NCI-H2171 treated with DMSO at 0.1 percent for 48 hours (cell line): ENCODE measurements at places on chromosomes 7 and 10.

DNA sequence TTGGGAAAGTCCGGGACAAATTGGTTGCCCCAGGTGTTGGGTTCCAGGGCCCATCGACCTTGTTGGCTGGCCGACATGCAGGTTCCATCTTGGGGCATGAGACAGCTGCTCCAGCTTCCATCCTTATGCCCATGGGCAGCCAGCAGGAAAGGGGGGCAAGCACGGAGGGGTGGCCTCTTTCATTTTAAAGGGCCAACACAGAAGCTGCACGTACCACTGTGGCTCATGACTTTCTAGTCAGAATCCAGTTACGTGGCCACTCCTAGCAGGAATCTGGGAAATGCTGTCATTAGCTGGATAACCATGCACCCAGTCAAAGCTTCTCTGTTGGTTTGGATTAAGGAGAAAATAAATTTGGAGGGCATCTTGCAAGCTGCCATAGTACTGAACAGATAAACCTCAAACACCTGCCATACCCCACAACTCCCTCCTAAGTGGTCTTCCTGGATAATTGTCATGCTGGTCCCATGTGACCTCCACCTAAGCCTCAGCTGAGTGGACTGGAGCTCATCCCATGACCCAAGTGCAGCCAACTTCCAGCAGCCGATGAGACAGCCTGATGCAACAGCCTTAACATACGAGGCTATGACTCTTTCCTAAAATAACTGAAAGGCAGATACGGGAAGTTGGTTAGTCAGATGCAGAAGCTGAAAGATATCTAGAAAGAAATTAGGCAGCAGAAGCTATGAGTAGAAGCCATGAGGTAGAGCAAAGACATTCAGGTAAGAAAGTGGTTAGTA, 21.4 kb upstream of the GSDME start:
- no peak for DNase-seq

DNA sequence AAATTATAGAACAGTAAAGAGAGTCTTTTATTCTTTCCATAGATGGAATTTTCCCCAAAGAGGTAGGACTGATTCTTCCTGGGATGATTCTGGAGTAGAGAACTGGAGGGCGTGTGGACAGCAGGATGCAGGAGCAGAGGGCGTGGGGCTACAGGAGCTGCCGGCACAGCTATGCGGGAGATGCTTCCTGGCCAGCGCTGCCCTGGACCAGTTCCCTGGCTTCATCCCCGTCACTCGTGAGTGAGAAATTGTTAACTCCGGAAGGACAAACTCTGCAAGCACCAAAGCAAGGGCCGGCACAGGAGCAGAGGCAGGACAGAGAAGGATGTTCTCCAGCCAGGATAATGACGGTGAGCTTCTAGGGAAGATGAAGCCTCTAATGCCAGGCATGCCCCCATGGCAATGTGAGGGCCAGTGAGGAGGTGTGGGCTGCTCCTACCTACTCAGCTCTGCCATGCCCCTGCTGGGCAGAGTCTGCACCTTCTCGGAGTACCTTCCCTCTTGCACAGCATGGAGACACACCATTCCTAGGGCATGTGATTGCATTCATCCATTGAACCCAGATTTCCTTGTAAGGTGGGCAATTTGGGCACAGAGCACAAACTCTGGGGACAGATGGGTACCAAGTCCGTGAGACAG, 760.9 kb upstream of the IGFBP3 start:
- no peak for DNase-seq

GRCh38 chr7:7321681-7322080, 139.3 kb downstream of the C1GALT1 start:
- no peak for DNase-seq

DNA sequence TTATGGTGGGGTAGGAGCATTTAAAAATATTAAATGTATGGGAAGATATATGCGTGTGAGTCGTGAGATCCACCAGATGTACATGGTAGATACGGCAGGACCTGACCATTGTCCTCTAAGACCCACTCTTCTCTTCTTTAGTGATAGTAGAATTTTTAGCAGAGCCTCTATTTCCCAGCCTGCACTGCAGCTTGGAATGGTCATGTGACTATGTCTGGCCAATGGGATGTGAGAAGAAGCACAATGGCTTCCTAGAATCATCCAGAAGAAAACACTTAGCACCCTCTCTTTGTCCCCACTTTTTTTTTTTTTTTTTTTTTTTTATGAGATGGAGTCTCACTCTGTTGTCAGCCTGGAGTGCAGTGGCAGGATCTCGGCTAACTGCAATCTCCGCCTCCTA, 86.6 kb upstream of the CYTH3 start:
- no peak for DNase-seq

GRCh38 chr10:1923586-1923985, 186.3 kb upstream of the ADARB2 start:
- no peak for DNase-seq

- peak; percentile 55 for DNase-seq
These were observed 171.1 kb upstream of the TBX20 start for GRCh38 chr7:35424869-35425495.

GRCh38 chr10:24793648-24794379, 70.1 kb upstream of the ARHGAP21 start:
- peak; percentile 5 for DNase-seq

GRCh38 chr10:129642427-129642826, 175.4 kb downstream of the MGMT start:
- no peak for DNase-seq

DNA sequence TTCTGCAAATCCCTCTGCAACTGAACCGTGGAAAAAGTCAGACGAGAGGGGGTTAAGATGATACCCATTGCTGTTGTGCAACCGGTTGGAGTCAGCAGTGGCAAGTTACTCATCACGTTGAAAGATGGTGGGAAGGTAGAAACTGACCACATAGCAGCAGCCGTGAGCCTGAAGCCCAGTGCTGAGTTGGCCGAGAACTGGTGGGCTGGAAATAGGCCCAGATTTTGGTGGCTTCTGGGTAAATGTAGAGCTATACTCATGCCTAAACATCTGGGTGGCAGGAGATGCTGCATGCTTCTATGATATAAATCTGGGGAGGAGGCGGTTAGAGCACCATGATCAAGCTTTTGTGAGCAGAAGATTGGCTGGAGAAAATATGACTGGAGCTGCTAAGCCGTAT, 78.6 kb downstream of the ARL5B start:
- DNase-seq, result no peak

DNA sequence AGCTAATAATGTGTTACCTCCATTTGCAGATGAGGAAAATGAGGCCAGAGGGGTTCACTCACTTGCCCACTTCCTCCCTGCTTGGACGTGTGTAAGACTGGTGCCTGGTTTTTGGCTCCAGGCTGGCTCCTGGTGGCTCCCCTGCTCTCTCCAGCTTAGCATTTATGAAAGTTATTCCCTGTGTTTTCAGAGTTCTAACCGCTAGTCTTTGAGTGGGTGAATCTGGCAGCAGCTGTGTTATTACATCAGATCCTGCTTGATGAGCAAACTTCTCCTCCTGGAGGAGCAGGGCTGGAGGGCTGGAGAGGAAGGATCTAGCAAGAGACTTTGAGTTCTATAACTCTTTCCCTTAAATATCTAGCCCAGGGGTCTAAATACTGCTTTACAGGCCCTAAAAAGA, 80.9 kb upstream of the AGBL3 start:
- DNase-seq, result no peak

DNA sequence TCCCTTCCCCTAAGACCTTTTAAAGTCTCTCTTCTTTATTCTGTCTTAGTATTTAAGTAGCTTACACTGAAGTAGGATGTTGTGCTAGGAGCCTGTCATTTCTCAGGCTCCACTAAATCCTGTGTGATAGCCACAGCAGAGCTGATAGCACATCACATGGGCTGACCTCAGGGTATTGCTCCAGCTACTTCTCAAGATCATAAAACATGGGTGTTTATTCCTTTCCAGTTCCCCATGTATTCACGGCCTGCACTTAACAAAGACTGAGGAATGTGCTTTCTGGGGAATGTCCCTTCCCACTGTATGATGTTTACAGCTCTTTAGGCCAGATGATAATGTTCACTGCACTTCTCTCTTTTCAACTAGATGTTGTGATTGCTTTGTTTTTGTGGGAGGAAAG, 1086.8 kb downstream of the KCNMA1 start:
- DNase-seq, result no peak

GRCh38 chr10:14304046-14304445, 26.7 kb downstream of the FRMD4A start:
- no peak for DNase-seq

DNA sequence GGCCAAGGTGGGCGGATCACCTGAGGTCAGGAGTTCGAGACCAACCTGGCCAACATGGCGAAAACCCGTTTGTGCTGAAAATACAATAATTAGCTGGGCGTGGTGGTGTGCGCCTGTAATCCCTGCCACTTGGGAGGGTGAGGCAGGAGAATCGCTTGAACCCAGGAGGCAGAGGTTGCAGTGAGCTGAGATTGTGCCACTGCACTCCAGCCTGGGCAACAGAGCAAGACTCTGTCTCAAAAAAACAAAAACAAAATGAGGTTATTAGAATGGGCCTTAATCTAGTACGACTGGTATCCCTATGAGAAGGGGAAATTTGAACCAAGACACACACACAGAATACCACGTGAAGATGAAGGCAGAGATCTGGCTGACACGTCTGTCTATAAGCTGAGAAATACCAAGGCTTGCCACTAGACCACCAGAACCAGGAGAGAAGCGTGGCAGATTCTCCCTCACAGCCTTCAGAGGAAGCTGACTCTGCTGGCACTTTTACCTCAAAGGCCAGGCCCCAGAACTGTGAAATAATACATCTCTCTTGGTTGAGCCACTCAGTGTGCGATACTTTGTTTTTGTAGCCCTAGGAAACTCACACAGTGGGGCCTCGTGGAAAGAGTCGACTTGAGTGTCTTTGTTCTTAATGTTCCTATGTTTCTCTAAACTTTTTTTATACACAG, 59.6 kb downstream of the TMEM209 start:
- DNase-seq, result no peak

GRCh38 chr10:22427890-22428571, 82.7 kb downstream of the SPAG6 start:
- DNase-seq, result peak; percentile 93
